Lung (tissue), 17 donors: ENCODE measurements at places on chromosomes 4 and X. TPM values are rescaled to one million over a fixed set of nuclear protein-coding genes. Genes with fewer than 3 reads are reported as not detected.
A peak's percentile ranks its signal among the peaks of the same experiment; 100 is the strongest.

GRCh38 chr4:85005865-85006377, 39.4 kb upstream of the WDFY3 start:
- DNase-seq, result no peak
- H3K27ac ChIP-seq, result no peak overlapping the region
- H3K27me3 ChIP-seq, result no peaks in the 10 kb centered on the region
- H3K4me1 ChIP-seq, result no peaks in the 10 kb centered on the region
- no peak overlapping the region for H3K4me3 ChIP-seq

- peaks cover 3% of the 10 kb centered on the region for H3K27me3 ChIP-seq
- H3K27ac ChIP-seq, result no peak overlapping the region
- H3K4me1 ChIP-seq, result no peaks in the 10 kb centered on the region
Measured at GRCh38 chrX:42975906-42976305, 197.9 kb upstream of the PPP1R2C start.

Gene NCAPG
- 1.6 TPM for polyA plus RNA-seq

DNA sequence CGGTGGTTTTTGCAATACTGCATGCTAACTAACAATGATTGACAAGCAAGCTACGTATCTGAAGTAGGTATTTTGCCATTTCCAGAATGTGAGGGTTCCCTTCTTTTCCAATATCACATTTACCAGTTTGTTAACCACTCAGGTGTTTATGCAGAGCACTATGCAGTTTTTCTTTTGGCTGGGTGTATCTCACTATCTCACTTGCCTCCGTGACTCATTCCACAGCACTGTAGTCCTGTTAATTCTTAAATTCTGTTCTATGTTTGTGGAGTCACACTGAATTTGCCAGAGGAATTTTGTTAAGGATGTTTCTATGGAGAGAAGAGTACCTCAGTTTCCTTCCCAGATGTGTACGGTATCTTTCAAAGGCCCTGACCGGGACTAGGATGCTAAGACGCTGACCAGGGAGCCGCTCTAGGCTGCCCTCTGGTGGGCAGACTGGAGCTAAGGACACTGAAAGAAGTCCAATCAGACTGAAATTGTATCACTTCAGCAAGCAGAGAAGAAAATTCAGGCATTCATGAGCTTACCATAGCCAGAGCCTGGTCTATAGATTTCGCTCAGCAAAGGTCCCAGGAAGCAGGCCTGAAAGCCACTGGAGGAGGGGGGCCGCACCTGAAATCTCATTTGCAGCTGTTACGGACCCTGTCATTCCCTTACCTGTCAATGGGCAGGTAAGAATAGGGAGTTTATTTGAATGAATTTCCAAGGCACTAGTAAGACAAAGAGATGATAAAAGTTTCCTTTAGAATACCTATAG, 388.4 kb upstream of the SPOCK3 start:
- DNase-seq, result peak; percentile 62
- H3K4me1 ChIP-seq, result no peaks in the 10 kb centered on the region
- H3K4me3 ChIP-seq, result no peak overlapping the region
- H3K36me3 ChIP-seq, result no peaks in the 10 kb centered on the region
- H3K27ac ChIP-seq, result no peak overlapping the region
- no peaks in the 10 kb centered on the region for H3K27me3 ChIP-seq

Gene CD40LG
- polyA plus RNA-seq, result 0.20 TPM

DNA sequence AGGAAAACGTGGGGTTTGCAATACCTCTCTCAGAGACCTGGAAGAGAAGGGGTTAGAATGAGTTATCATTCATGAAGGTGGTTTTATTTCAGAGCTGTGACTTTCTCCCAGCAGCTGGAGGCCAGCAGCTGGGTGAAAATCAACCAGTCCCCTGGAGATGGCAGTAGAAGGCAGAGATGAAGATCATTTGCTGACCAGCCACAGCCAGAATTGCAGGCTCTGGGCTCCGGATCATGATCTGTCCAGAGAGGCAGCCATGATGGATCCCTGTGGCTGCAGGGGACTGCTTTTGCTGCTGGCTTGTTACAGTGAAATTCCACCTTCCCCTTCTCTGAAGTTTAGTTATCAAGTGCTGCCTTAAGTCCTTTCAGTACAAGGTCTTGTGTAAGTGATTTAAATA, 46.9 kb upstream of the TAB3 start:
- no peaks in the 10 kb centered on the region for H3K4me1 ChIP-seq
- DNase-seq, result peak; percentile 39
- no peak overlapping the region for H3K4me3 ChIP-seq
- no peak overlapping the region for H3K27ac ChIP-seq
- H3K36me3 ChIP-seq, result no peaks in the 10 kb centered on the region

DNA sequence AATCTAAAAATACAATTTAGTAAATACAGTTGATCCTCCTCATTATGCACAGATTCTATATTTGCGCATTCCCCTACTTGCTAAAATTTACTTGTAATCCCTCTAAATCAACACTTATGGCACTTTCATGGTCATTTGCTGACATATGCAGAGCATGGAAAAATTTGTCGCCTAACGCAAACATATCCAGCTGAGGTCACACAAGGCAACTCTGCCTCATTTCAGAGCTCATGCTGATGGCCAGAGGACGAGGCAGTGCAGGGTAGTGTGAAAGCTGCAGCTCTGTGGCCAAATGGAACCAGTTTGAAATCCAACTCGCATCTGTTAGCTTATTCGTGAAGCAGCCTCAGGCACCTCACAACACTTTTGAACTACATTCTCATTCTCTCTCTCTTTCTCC, 39.7 kb upstream of the KLHL2 start:
- no peak overlapping the region for H3K4me3 ChIP-seq
- no peak overlapping the region for H3K27ac ChIP-seq
- no peaks in the 10 kb centered on the region for H3K27me3 ChIP-seq
- DNase-seq, result no peak
- peaks cover 2% of the 10 kb centered on the region for H3K4me1 ChIP-seq
- H3K36me3 ChIP-seq, result no peaks in the 10 kb centered on the region

GRCh38 chr4:24032371-24032989, 142.6 kb upstream of the PPARGC1A start:
- H3K27me3 ChIP-seq, result no peaks in the 10 kb centered on the region
- no peak overlapping the region for H3K4me3 ChIP-seq
- DNase-seq, result no peak
- H3K27ac ChIP-seq, result no peak overlapping the region
- no peaks in the 10 kb centered on the region for H3K36me3 ChIP-seq

- DNase-seq, result no peak
- peaks cover 4% of the 10 kb centered on the region for H3K4me1 ChIP-seq
- H3K4me3 ChIP-seq, result no peak overlapping the region
- H3K27me3 ChIP-seq, result no peaks in the 10 kb centered on the region
- H3K36me3 ChIP-seq, result peaks cover 32% of the 10 kb centered on the region
Measured at GRCh38 chr4:2941138-2942036, 21.8 kb downstream of the NOP14 start.

Gene PLK4
- polyA plus RNA-seq, result 1.2 TPM

- H3K36me3 ChIP-seq, result no peaks in the 10 kb centered on the region
- DNase-seq, result no peak
- no peak overlapping the region for H3K4me3 ChIP-seq
- H3K27me3 ChIP-seq, result no peaks in the 10 kb centered on the region
Measured at GRCh38 chr4:38161208-38162113, 201.3 kb downstream of the PTTG2 start.

- H3K27ac ChIP-seq, result no peak overlapping the region
- H3K27me3 ChIP-seq, result no peaks in the 10 kb centered on the region
- DNase-seq, result no peak
- H3K4me1 ChIP-seq, result no peaks in the 10 kb centered on the region
- no peak overlapping the region for H3K4me3 ChIP-seq
Measured at GRCh38 chr4:101367201-101367600, 19.9 kb upstream of the PPP3CA start.

DNA sequence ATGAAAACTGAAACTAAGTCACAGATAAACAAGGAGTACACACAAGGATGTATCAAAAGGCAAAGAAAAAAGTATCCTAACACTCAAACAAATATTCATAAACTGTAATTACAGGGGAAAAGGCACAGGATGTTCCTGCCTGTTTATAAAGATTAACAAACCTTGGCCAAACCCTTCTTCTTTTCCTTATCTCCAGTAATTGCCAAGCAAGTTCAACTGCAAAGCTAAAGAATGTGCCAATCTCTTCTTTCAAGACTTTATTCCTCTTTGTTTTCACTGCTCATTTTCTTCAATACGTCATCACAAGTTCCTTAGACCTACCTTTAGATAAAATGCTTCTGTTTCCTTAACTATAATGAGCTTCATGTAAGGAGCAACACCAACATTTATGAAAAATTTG, 171.2 kb downstream of the AMELX start:
- H3K27me3 ChIP-seq, result peaks cover 23% of the 10 kb centered on the region
- no peak overlapping the region for H3K27ac ChIP-seq
- DNase-seq, result no peak
- no peaks in the 10 kb centered on the region for H3K36me3 ChIP-seq
- H3K4me1 ChIP-seq, result no peaks in the 10 kb centered on the region

Gene BEX5
- 4.9 TPM for polyA plus RNA-seq

GRCh38 chrX:40897718-40898270, 162.5 kb upstream of the MED14 start:
- DNase-seq, result peak; percentile 14
- H3K27ac ChIP-seq, result no peak overlapping the region
- H3K36me3 ChIP-seq, result no peaks in the 10 kb centered on the region
- H3K27me3 ChIP-seq, result no peaks in the 10 kb centered on the region

DNA sequence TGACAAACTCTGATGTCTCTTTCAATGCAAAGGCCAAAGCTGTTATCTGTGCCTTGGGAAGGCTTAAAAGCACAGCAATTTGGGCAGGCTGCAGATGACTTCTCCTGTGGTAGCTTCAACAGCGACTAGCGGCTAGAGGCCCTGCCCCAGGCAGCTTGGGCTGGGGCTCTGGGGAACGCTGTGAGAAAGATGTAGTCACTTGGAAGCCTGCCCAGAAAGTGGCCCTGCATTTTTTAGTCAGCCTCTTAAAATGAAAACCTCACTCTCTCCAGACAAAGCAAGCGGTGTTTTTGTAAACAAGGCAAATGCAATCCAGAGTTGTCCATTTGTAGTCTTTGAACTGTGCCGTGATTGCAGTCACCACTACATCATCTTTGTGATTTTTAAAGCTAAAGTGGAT, 27.5 kb downstream of the PCYT1B start:
- peak; percentile 82 for DNase-seq
- H3K27me3 ChIP-seq, result no peaks in the 10 kb centered on the region
- H3K4me1 ChIP-seq, result peaks cover 7% of the 10 kb centered on the region
- H3K36me3 ChIP-seq, result no peaks in the 10 kb centered on the region

- no peak overlapping the region for H3K27ac ChIP-seq
- H3K4me1 ChIP-seq, result no peaks in the 10 kb centered on the region
- no peaks in the 10 kb centered on the region for H3K27me3 ChIP-seq
- no peak for DNase-seq
- H3K36me3 ChIP-seq, result no peaks in the 10 kb centered on the region
- no peak overlapping the region for H3K4me3 ChIP-seq
Measured at GRCh38 chr4:57136281-57136680, 26.1 kb upstream of the IGFBP7 start.

- peaks cover 10% of the 10 kb centered on the region for H3K27me3 ChIP-seq
- DNase-seq, result no peak
- H3K4me3 ChIP-seq, result no peak overlapping the region
- H3K36me3 ChIP-seq, result no peaks in the 10 kb centered on the region
- H3K4me1 ChIP-seq, result peaks cover 5% of the 10 kb centered on the region
Measured at GRCh38 chrX:134407065-134407376, 52.9 kb upstream of the HPRT1 start.

- H3K4me3 ChIP-seq, result no peak overlapping the region
- H3K27ac ChIP-seq, result peak overlapping the region; percentile 52
- H3K36me3 ChIP-seq, result no peaks in the 10 kb centered on the region
- DNase-seq, result no peak
Measured at GRCh38 chr4:84958434-84958833, 8.1 kb downstream of the WDFY3 start.

Gene LINC00632
- polyA plus RNA-seq, result 8.5 TPM

Gene PPP4R3C
- polyA plus RNA-seq, result not detected

Gene IQCM
- not detected for polyA plus RNA-seq

Gene REPS2
- polyA plus RNA-seq, result 12.0 TPM

Gene ATOH1
- polyA plus RNA-seq, result not detected

DNA sequence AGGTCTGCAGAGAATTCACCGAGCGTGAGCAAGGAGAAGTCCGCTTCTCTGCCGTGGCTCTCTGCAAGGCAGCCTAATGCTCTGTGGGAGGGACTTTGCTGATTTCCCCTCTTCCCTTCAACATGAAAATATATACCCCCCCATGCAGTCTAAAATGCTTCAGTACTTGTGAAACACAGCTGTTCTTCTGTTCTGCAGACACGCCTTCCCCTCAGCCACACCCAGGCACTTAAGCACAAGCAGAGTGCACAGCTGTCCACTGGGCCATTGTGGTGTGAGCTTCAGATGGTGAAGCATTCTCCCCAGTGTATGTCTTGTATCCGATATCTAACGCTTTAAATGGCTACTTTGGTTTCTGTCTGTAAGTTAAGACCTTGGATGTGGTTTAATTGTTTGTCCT, 11.3 kb downstream of the UCHL1 start:
- no peak for DNase-seq
- H3K36me3 ChIP-seq, result no peaks in the 10 kb centered on the region
- no peak overlapping the region for H3K27ac ChIP-seq
- H3K4me1 ChIP-seq, result no peaks in the 10 kb centered on the region
- H3K27me3 ChIP-seq, result no peaks in the 10 kb centered on the region

GRCh38 chrX:50000937-50001542, 78.6 kb downstream of the CLCN5 start:
- peaks cover 8% of the 10 kb centered on the region for H3K27me3 ChIP-seq
- no peak overlapping the region for H3K4me3 ChIP-seq
- H3K27ac ChIP-seq, result no peak overlapping the region
- H3K36me3 ChIP-seq, result no peaks in the 10 kb centered on the region
- DNase-seq, result no peak

GRCh38 chrX:68556036-68556435, 57.2 kb downstream of the YIPF6 start:
- H3K36me3 ChIP-seq, result no peaks in the 10 kb centered on the region
- no peak overlapping the region for H3K27ac ChIP-seq
- no peaks in the 10 kb centered on the region for H3K4me1 ChIP-seq
- no peak for DNase-seq

Gene PPP1R2C
- polyA plus RNA-seq, result not detected

- H3K4me3 ChIP-seq, result no peak overlapping the region
- H3K27me3 ChIP-seq, result no peaks in the 10 kb centered on the region
- H3K4me1 ChIP-seq, result no peaks in the 10 kb centered on the region
- no peaks in the 10 kb centered on the region for H3K36me3 ChIP-seq
- peak; percentile 65 for DNase-seq
- no peak overlapping the region for H3K27ac ChIP-seq
Measured at GRCh38 chr4:125244848-125245450, 69.8 kb upstream of the FAT4 start.

DNA sequence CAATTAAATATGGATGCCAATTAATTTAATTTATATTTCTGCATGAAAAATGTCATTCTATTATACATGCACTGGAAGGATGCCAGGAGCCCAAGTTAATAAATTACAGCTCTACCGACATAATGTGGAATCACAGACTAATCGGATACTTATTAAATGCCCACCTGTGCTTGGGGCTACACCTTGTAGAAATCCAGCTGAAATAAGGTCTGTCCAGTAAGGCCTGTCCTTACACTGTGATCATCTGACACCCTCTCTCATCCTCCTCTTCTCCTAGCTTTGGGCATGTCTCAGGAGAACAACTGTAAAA, 6.0 kb upstream of the SHISA3 start:
- H3K36me3 ChIP-seq, result no peaks in the 10 kb centered on the region
- no peak overlapping the region for H3K4me3 ChIP-seq
- DNase-seq, result no peak
- no peak overlapping the region for H3K27ac ChIP-seq
- no peaks in the 10 kb centered on the region for H3K4me1 ChIP-seq
- H3K27me3 ChIP-seq, result peaks cover 6% of the 10 kb centered on the region

Gene JCHAIN
- polyA plus RNA-seq, result 18.3 TPM

GRCh38 chr4:151530230-151530629, 121.3 kb downstream of the FHIP1A start:
- H3K4me3 ChIP-seq, result no peak overlapping the region
- no peak for DNase-seq
- H3K36me3 ChIP-seq, result no peaks in the 10 kb centered on the region
- no peaks in the 10 kb centered on the region for H3K4me1 ChIP-seq
- H3K27me3 ChIP-seq, result no peaks in the 10 kb centered on the region
- H3K27ac ChIP-seq, result no peak overlapping the region
